ENCODE measurements at places on chromosomes 7 and 10.

DNA sequence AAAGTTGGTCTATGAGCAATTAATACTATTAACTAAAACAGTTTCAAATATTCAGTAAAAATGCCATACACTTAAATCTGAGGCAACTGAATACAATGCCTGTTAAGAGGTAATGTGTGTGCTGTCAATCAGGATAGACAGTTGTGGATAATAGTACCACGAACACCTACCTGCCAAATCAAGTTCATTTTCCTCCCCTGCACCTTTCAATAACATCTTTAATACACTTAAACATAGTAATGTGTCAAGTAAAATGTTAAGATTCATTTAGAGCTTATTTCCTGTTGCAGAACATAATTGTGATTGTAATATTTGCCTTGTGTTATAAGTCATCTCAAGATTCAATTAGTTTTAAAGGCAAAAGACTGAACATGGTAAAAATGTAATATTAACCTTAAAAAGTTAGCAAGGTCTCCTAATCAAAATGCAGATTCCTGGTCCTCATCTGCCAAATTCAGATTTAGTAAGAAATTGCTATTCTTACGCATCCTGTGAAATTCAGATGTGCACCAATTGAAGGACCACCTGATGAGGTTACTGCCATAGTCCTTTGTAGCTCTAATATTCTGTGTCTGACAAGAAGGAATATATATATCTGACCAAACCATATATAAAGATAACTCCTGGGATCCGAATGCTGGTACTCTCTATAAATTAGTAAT lies 37.1 kb downstream of the COL1A2 start:
- DNase-seq: no peak
- no peaks in the 10 kb centered on the region for H3K4me1 ChIP-seq
- H3K4me3 ChIP-seq: no peak overlapping the region
- H3K27ac ChIP-seq: no peak overlapping the region

GRCh38 chr10:104683567-104683966 lies 42.5 kb downstream of the SORCS3 start:
- H3K27me3 ChIP-seq: peaks cover 6% of the 10 kb centered on the region
- no peaks in the 10 kb centered on the region for H3K4me1 ChIP-seq
- no peak for DNase-seq
- H3K36me3 ChIP-seq: no peaks in the 10 kb centered on the region
- no peak overlapping the region for H3K4me3 ChIP-seq

DNA sequence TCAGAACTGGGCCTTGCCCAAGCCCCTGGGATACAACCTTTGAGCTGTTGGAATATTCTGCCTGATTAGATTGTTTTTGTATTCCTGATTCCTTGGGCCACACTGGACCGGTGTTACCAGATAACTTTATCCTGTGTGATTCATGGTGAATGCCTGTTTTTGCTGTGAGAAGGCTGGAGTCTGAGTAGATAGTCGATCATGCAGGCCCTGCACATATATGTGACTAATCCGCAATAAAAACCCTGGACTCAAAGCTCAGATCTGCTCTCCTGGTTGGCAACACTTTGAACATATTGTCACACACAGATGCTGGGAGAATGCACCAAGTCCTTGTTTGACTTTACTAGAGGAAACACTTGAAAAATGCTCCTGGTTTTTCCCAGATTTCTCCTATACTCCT lies 183.9 kb upstream of the MBL2 start:
- H3K36me3 ChIP-seq: no peaks in the 10 kb centered on the region
- no peaks in the 10 kb centered on the region for H3K27me3 ChIP-seq
- no peak overlapping the region for H3K27ac ChIP-seq
- peaks cover 5% of the 10 kb centered on the region for H3K4me1 ChIP-seq
- no peak for DNase-seq

DNA sequence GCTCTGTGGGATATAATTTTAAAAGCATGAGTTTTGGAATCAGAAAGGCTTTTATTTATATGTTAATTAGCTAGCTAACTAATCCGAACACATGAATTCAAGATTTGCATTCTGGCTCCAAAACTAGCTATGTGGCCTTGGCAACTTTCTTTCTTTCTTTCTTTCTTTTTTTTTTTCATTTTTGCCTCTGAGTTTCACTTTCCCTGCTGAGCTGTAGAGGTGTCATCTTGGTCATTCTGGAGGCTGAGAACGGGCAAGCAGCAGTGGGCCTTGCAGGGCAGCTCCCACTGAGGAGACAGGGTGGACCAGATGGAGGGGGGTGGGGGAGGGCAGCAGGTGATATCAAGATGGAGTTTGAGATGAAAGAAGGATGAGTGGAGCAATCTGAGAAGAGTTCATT lies 24.8 kb upstream of the SFMBT2 start:
- no peaks in the 10 kb centered on the region for H3K36me3 ChIP-seq
- H3K4me1 ChIP-seq: no peaks in the 10 kb centered on the region
- peaks cover 48% of the 10 kb centered on the region for H3K27me3 ChIP-seq
- no peak overlapping the region for H3K4me3 ChIP-seq

DNA sequence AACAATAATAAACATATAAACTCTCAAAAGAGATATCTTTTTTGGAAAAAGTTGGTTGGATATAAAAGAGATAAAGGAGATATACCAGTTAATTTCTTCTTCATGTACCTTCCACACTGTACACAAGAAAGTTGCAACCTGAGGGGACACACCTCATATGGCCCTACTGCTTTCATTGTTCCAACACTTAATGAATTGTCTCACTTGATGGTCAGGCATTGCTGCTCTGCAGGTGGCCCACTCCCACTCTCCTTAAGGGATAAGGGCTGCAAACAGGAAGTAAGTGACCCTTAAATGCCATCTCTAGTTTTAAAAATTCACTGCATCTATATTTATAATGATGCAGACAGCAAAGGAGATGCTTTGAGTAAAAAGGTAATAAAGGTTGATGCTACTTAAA lies 152.3 kb downstream of the BTAF1 start:
- no peaks in the 10 kb centered on the region for H3K36me3 ChIP-seq
- H3K4me3 ChIP-seq: no peak overlapping the region
- no peaks in the 10 kb centered on the region for H3K27me3 ChIP-seq
- DNase-seq: no peak

DNA sequence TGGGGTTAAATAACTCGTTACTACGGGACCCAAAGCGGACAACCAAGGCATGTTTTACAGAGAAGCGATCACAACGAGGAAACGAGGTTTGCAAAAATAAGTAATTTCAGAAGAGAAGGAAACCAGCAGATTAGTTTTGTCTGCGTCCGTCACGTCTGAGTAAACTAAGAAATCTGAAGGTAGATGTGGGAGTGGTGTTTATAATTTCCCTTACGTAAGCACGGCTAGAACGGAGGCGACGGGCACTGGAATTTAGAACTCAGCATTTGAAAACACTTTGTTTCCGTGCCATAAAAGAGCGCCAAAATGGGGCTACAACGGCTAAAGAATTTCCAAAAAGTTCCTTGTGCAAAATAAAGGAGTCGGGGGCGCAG lies 718 bp upstream of the UMAD1 start:
- H3K27me3 ChIP-seq: no peaks in the 10 kb centered on the region
- peak; percentile 37 for DNase-seq
- peaks cover 5% of the 10 kb centered on the region for H3K4me1 ChIP-seq
- H3K27ac ChIP-seq: no peak overlapping the region

- H3K4me1 ChIP-seq: no peaks in the 10 kb centered on the region
- DNase-seq: no peak
- H3K27ac ChIP-seq: no peak overlapping the region
Observed at GRCh38 chr10:10956681-10957542, 60.8 kb upstream of the CELF2 start.

- no peak overlapping the region for H3K27ac ChIP-seq
- no peak for DNase-seq
- peak overlapping the region; percentile 8 for H3K4me3 ChIP-seq
- H3K27me3 ChIP-seq: peaks cover 79% of the 10 kb centered on the region
- peaks cover 23% of the 10 kb centered on the region for H3K4me1 ChIP-seq
Observed at GRCh38 chr10:49608166-49609005, 1.7 kb upstream of the SLC18A3 start.

GRCh38 chr7:128841171-128841690 lies 11.0 kb downstream of the FLNC start:
- H3K4me1 ChIP-seq: peaks cover 4% of the 10 kb centered on the region
- no peak overlapping the region for H3K27ac ChIP-seq
- no peaks in the 10 kb centered on the region for H3K27me3 ChIP-seq
- no peak for DNase-seq
- H3K36me3 ChIP-seq: peaks cover 99% of the 10 kb centered on the region

DNA sequence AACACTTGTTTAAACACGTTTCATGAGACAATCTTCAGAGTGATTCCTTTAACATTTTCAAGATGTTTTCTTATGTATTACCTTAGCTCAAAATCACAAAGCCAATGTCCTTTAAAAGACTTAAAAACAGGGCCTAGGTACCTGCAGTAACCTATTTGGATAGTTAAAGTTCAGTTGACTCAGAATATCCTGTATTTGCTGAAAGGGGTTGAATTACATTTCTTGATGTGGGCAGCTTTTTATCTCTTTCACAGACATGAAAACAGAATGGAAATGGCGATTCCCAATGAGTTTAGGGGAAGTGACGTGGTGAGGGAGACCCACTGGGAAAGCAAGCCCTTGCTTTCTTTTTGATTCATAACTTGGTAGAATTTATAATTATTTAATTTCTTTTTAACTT lies 324.4 kb upstream of the AOAH start:
- H3K36me3 ChIP-seq: no peaks in the 10 kb centered on the region
- H3K27ac ChIP-seq: no peak overlapping the region
- H3K27me3 ChIP-seq: no peaks in the 10 kb centered on the region
- no peaks in the 10 kb centered on the region for H3K4me1 ChIP-seq
- no peak overlapping the region for H3K4me3 ChIP-seq
- DNase-seq: no peak

GRCh38 chr7:65910237-65910636 lies 37.4 kb downstream of the VKORC1L1 start:
- peaks cover 4% of the 10 kb centered on the region for H3K4me1 ChIP-seq
- no peak overlapping the region for H3K4me3 ChIP-seq
- no peak overlapping the region for H3K27ac ChIP-seq
- DNase-seq: no peak
- H3K27me3 ChIP-seq: no peaks in the 10 kb centered on the region
- H3K36me3 ChIP-seq: no peaks in the 10 kb centered on the region

DNA sequence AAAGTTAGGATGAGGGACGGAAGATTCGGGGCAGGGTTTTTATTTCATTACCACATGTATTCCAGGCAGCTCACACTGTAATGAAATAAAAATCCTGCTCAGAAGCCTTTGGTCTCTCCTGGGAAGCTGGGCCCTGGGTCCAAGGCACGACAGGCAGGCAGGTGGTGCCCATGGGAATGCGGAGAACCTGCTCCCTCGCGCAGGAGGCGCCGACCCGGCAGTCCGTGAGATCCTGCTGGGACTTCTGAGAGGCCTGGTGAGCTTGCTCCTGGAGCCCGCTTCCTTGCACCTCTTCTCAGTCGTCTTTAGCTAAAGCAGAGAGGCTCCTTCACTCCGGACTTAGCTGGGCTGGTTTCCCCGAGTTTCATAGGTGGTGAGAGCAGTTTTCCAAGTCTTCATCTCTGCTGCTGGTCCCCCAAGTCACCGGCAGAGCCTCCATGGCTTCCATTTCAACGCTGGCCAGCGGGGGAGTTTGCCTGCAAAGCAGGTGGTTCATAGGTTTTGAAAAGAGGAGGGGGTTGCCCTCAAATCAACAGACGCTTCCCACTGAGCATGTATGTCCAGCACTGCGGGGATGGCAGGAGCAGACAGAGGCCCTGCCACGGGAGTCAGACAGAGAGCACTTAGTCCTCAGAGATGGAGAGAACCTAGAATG lies 24.5 kb downstream of the IL15RA start:
- H3K36me3 ChIP-seq: no peaks in the 10 kb centered on the region
- H3K4me1 ChIP-seq: peaks cover 4% of the 10 kb centered on the region
- no peak for DNase-seq

DNA sequence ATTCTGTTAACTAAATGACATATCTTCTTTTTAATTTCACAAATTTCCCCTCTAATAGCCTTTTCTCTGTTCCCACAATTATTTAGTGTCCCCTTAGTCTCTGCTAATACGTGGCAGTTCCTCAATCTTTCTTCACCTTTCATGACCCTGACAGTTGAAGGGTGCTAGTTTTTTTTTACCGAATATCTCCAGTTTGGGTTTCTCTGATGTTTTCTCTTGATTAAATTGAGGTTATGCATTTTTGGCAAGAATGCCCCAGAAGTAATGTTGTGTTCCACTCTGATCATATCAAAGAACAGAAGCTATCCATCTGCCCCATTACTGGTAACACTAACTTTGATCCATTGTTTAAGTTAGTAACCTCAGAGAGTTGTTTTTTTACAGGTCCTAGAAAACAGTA lies 133.6 kb upstream of the ASAH2 start:
- H3K36me3 ChIP-seq: no peaks in the 10 kb centered on the region
- no peaks in the 10 kb centered on the region for H3K27me3 ChIP-seq

DNA sequence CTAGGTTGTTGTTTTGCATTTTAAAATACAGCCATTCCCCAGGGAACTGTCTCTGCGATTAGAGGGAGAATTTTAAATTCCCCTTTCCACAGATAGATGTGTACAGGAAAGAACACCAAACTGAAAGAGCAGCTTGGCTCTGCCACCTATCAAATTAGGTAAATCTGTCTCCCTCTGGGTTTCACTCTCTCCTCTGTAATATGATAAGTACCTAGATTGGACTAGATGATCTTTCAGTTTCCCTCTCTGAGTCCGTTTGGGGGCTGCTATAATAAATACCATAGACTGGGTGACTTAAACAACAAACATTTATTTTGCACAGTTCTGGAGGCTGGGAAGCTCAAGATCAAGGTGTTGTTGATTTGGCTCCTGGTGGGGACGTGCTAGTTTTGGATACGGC lies 186.0 kb downstream of the KIF20B start:
- DNase-seq: no peak
- no peaks in the 10 kb centered on the region for H3K36me3 ChIP-seq
- H3K4me1 ChIP-seq: no peaks in the 10 kb centered on the region

- no peak for DNase-seq
- no peaks in the 10 kb centered on the region for H3K4me1 ChIP-seq
- peaks cover 8% of the 10 kb centered on the region for H3K27me3 ChIP-seq
Observed at GRCh38 chr10:59258890-59259289, 82.4 kb downstream of the PHYHIPL start.

- no peaks in the 10 kb centered on the region for H3K36me3 ChIP-seq
- H3K4me3 ChIP-seq: no peak overlapping the region
- DNase-seq: peak; percentile 40
- no peaks in the 10 kb centered on the region for H3K4me1 ChIP-seq
Observed at GRCh38 chr7:143003393-143004051, 23.4 kb downstream of the OR9A2 start.

- no peak overlapping the region for H3K4me3 ChIP-seq
- no peaks in the 10 kb centered on the region for H3K36me3 ChIP-seq
- no peaks in the 10 kb centered on the region for H3K27me3 ChIP-seq
- H3K27ac ChIP-seq: no peak overlapping the region
- DNase-seq: no peak
Observed at GRCh38 chr7:3998060-3998459, 684.0 kb upstream of the FOXK1 start.
